ENCODE measurements at places on chromosomes 7 and 10.

DNA sequence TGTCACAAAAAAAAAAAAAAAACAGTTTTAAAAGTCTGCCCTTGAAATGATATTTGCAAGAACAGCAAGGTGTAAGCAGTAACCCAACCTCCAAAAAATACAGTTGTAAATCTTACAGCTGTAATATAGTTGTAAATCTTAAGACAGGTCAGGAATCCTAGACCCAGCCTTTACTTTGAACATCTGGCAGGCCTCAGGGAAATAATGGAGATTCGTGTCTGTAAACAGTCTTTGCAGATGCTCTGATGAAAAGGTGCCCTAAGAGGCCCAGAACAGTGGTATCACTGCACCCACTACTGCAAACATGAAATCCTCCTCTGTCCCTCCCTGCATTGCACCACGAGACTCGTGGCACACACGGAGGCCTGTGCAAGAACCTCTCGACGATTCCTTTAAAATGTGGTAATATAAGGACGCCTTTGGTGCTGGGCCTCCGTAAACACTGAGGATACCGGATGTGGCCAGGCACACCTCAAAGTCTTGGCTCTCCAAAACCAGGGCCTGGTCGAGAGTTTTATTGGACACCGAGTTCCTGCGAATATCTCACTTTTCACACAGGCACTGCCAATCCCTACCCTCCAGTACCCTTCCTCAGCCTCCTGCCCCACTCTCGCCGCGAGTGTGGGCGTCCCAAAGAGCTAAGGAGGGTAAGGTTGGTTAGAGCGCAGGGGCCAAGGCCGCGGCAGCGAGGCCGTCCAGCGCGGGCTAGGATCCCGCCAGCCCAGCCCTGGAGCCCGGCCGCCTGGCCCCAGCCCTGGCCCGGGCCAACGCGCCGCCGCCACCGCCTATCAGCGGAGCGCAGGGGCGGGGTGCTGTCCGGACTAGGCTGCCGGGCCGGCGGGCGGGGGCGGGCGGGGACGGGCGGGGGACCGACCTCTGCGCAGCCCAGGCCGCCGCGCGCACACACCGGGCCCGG is at the start of gene REEP3:
Gene REEP3 (plus strand): TSS at position 902 of the 916 bp plus-strand sequence. CDS start 145 bp downstream, outside the sequence.
- peak; percentile 11 for DNase-seq

- no peak for DNase-seq
These were observed 201.5 kb upstream of the GNAI1 start for GRCh38 chr7:79933144-79933543.

- DNase-seq, result no peak
These were observed 75.4 kb upstream of the PDGFA start for GRCh38 chr7:594920-595620.

- no peak for DNase-seq
These were observed 98.6 kb downstream of the BUB3 start for GRCh38 chr10:123252779-123253178.

DNA sequence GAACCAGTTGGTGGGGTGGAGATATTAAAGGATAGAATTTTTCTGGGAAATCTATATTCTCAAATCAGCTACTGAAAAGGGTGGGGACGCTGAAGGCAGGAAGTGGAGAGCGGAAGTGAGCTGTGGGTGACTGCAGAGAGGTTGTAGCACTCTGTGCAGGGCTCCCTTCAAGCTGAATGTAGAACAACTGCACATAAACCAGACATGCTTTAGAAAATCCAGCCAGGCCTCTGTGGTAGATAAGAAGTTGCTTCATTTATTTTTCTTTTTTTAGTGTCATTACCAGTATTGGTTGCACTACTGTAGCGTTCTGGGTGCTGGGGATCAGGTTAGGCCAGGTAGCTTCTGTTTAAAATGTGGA is 127.8 kb downstream of the CELF2 start:
- DNase-seq, result no peak

DNA sequence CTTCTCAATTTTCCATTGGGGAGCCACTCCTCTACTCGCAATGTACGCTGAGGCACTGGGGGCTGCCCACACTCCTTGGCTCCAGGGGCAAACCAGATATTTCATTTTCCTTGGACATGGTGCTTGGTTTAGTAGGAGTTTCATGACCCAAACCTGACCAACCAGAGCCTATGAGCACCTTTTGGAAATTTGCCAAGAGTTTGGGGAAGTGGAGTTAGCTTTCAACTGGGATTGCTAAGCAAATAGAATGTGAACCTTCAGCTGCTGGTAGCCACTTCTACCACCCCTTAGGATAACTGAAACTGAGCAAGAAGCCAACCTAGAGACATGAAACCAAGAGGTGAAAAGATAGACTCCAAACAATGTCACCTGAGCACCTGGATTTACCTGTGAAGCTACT is 74.9 kb upstream of the COL13A1 start:
- DNase-seq, result no peak

DNA sequence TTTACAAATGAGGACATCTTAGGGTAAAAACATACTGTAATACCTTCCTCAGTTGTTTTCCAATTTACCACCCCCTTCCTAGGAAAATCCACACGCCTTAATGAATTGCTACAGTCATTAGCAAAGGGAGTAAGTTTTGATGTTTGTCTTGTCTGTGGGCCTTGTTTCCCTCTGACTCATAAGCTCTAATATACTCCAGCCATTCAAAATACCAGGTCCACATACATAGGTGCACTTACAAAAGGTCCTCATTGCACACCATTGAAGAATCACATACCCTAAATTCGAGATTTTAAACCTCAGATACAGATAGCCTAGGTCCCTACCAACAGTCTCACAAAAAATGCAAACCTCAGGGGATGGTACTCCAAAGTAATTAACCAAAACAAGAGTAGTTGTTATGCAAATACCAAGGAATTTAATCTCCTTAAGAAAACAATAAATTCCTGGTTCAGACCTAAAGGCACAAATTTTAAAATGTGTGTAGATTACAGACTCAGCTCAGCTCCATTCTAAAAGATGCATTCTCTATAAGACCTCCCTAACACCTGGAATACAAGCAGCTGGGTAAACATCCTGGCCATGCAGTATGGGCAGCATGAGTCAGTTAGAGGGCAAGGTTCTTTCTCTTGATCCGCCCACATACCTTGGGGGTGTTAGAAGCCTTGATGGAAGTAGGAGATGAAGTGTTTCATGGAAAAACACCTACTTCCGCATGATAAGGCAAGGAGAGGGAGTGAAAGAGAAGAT is 3.0 kb upstream of the LIPK start:
- DNase-seq, result no peak

GRCh38 chr10:1513221-1513620 is 224.1 kb downstream of the ADARB2 start:
- DNase-seq, result no peak

DNA sequence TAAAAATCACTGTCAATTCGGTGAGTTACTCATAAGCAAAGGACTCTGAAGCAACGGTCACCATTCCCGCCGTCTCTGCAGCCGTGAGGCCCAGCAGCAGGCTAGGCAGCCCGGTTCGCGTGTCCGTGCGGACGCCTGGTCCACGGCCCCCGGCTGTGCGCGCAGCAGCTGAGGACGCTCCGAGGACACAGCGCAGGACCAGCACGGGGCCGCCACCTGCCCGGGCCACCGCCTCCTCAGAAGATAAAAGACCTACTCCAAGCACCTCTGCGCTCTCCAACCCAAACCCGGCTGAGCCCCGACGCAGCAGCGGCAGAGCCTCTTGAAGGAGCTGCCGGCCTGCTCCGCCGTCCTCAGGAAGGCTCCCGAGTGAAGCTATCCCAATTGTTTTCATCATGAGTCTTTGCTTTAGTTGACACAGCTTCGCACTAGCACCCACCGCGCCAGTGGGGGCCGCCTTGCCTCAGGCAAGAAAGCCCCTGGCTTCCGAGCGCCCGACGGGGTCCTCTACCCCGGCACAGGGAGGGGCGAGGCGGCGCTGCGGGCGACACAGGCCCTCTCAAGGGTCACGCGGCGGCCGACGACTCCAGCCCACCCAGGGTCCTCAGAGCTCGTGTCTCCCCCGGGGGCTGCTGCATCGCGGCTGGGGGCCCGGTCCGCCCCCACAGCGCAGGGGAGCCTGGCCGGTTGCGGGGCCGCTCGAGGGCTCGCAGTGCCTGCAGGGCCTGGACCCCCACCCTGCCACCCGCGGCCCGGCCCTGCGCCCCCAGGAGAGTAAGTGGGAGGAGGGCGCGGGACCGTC is 16.9 kb upstream of the GPR146 start:
- DNase-seq, result no peak

DNA sequence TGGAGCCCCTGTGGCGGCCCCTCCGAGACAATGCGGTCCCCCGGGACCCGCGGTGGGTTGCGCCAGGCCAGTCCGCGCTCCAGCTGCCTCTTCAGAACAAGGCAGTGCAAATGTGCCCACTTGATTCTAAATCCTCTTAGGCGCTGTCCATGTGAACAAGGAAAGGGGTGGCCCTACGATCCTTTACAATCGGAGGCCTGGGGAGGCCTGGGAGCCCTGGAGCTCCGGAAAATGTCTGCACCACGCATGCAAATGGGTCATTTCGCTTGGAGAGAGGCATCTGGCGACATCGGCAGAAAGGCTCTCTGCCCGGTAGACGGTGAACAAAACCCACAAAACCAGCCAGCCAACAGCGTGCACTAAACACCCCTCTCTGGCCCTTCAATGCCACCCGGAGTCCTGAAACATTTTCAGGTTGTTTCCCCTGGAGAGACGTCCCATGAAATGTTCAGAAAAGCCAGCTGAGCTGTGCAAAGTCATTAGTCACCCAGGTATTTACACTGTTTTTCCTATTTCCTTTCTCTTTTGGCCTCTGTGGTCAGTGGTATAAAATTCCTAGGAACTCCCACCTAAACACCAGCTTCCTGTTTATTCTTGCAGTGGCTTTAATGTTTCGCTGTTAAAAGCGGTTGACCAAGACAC is 102.8 kb upstream of the ZNF438 start:
- DNase-seq, result no peak

DNA sequence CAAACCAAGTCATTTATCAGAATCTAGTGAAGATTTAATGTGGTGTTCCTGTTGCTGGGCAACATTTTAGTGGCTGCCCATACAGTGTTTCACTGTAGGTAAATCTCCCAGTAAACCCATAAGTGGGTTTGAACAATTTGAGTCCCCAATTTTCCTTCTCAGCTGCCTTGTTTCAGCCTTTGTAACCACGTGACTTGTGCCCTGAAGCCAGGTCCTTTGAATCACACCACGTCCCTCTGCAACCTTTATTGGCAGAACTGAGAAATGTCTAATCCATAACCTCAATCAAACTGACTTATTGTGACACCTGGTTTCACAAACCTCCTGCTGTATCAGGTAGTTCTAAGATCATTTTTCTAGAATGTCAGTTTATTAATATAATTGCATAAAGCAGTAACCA is 30.1 kb downstream of the SND1 start:
- DNase-seq, result no peak
